Subcutaneous preadipocyte (primary cell): ENCODE measurements at places on chromosomes 16 and 17. TPM values are rescaled to one million over a fixed set of nuclear protein-coding genes. Genes with fewer than 3 reads are reported as not detected.

TP53TG3B gene
- not detected in 2 replicates for total RNA-seq

SCN4A gene
- total RNA-seq, result under 0.01 TPM in 1 of 2 replicates, not detected in the other

KRTAP1-1 gene
- total RNA-seq, result not detected in 2 replicates

RABEP2 gene
- total RNA-seq, result 17.3 and 20.5 TPM in 2 replicates

NACA2 gene
- total RNA-seq, result not detected in 2 replicates

KATNB1 gene
- 30.5 and 38.7 TPM in 2 replicates for total RNA-seq

GJC1 gene
- total RNA-seq, result 4.8 and 35.4 TPM in 2 replicates

TLCD3B gene
- total RNA-seq, result not detected in 2 replicates

CASKIN2 gene
- 5.5 and 7.2 TPM in 2 replicates for total RNA-seq

PMP22 gene
- 60.4 and 119 TPM in 2 replicates for total RNA-seq

TEX14 gene
- total RNA-seq, result 0.20 and 0.73 TPM in 2 replicates

ARSG gene
- 1.8 and 3.5 TPM in 2 replicates for total RNA-seq

CRYBA1 gene
- total RNA-seq, result not detected in 2 replicates

ENPP7 gene
- not detected in 2 replicates for total RNA-seq

CPNE7 gene
- total RNA-seq, result 12.1 and 29.9 TPM in 2 replicates

SLC5A11 gene
- not detected in 2 replicates for total RNA-seq

MSI2 gene
- total RNA-seq, result 9.9 and 11.1 TPM in 2 replicates
